ENCODE measurements at places on chromosomes 2 and 18.

GRCh38 chr2:66509326-66509811 is 74.4 kb downstream of the MEIS1 start:
- no peak for DNase-seq

DNA sequence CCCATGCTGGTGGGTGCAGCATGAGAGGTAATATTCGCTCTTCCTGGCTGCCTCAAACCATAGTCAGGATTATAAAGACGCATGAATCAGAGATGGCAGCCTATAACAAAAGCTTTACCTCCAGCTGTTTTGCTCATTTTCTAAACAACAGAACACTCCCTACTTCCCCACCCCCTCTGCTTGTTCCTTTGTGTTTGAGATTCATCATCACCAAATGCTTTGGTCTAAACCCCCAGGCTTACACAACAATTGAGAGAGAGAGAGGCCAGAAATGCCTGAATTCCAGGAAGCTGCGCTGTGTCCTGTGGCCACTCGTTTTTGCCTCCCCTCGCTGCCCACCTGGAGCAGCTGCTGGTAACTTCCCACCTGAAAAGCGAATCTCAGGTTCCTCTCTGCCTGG is 78.8 kb upstream of the CAPN13 start:
- DNase-seq: no peak

DNA sequence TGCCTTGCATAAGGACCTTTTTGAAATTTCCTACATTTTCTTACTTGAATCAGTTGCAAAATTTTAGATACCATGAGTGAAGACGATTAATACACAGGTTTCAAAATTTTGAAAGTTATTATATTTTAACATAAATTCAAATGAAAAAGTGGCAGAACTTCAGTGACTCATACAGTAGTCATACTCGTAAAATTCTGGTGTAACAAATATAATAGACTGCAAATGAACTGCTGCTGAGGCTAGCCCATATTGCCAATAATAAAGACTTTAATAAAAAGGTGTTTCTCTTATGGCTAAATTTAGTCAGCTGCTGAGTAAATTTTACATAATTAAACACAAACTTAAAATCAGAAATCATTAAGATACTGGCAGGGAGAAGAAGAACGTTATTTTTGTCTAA is 36.9 kb downstream of the MSH6 start:
- no peak for DNase-seq

DNA sequence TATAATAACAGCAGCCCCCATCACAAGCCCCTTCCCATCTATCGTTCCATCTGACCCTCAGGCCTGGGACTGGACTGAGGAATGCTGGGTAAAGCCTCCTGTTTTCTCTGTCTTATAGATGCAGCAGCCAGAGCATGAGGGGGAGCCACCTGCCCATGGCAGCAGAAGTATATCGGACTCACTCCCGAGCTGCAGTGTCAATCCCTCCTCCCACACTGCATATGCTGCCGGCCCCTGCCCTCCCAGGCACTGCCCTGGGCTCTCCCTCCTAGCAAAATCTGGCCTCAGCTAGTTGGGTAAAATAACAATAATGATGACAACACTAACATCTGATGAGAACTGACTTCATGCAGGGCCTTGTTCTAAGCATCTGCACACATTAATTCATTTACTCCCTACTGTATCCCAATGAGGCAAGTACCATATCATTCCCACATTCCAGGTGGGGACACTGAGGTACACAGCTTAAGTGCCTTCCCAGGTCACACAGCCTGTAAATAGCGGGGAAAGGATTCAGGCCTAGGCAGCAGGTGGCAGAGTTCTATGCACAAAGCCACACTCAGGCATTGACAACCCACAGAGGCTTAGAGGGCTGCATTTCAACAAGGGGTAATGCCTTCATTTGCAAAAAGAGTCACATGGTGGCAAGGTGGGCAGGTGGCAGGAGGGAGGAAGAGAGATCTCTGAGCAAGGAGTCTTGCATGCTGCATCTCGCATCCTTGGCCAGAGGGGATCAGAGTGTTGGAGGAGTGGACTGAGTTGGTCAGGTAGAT is 190.0 kb downstream of the ZBTB7C start:
- DNase-seq: no peak

- DNase-seq: no peak
Measured at GRCh38 chr2:191578031-191578430, 99.9 kb upstream of the NABP1 start.
